NCI-H1417 (cell line): ENCODE measurements at places on chromosomes 12 and 14.

DNA sequence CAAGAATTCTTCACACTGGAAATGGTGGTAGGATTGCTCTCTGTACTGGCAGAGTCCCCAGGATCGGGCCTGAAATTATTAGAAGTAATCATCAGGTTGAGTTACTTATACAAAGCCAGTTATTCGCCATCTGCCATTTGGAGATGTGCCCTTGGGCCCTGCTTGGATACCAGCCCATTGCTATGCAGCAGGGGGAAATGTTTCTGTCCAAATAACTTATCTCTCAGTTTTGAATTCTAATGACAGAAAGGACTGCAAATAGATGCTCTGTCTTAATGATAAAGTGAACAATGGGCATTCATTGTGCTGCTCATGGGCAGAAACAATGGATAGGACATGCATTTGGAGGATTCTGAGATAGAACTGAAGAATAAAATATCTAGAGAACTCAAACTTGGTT is 139.1 kb upstream of the PELI2 start:
- DNase-seq: no peak

- DNase-seq: peak; percentile 51
These were observed 12.5 kb upstream of the AJUBA start for GRCh38 chr14:22994762-22995275.

DNA sequence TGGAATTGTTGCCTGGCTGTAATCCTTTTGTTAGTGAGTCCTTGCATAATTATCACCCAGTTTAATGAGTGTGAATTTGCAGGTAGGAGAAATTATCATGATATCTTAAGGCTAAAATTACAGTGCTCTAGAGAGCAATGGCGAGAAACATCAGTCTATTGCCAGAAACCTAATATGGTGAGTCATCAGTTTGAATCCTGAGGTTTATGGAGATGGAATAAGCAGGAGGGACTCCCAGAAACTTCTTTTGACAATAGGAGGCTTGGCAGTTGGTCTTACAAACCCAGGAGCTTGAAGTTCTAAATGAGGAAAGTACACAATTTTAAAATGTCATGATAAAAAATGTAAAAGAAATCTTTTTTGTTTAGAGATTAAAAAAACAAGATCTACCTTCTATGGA is 31.5 kb upstream of the CRADD start:
- DNase-seq: no peak

GRCh38 chr12:10783252-10783651 is 19.2 kb downstream of the TAS2R7 start:
- no peak for DNase-seq

DNA sequence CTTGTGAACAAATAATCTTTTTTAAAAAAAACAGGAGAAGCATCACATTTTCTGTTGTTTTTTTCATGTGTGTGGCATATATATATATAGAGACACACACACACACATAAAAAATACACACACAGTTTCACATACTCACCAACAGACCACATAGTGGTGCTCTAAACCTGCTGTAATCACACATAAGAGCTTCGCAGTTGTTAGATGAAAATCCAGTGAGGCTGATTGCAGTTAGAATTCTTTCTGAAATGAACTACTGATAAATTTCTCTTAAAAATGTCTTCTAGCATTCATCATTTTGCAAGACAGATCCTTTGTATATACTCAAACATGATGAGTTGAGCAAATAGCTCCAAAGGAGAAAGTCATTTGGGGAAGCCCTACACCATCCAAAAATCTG is 434.3 kb upstream of the STXBP6 start:
- peak; percentile 46 for DNase-seq

- DNase-seq: no peak
These were observed 44.2 kb upstream of the EMP1 start for GRCh38 chr12:13152281-13152680.

- no peak for DNase-seq
These were observed 42.6 kb upstream of the POC1B start for GRCh38 chr12:89568484-89568883.

GRCh38 chr12:81412940-81413339 is 335.1 kb downstream of the ACSS3 start:
- no peak for DNase-seq

- no peak for DNase-seq
These were observed 606.0 kb upstream of the TMEM132C start for GRCh38 chr12:127660961-127661360.

GRCh38 chr12:94841177-94841576 is 162.3 kb downstream of the NDUFA12 start:
- peak; percentile 20 for DNase-seq

- DNase-seq: peak; percentile 17
These were observed 637.8 kb downstream of the BCL11B start for GRCh38 chr14:98634043-98634820.

- DNase-seq: no peak
These were observed 90.8 kb downstream of the RPS6KA5 start for GRCh38 chr14:90969531-90970166.

- DNase-seq: no peak
These were observed 1.4 kb downstream of the LRP10 start for GRCh38 chr14:22872833-22873520.

DNA sequence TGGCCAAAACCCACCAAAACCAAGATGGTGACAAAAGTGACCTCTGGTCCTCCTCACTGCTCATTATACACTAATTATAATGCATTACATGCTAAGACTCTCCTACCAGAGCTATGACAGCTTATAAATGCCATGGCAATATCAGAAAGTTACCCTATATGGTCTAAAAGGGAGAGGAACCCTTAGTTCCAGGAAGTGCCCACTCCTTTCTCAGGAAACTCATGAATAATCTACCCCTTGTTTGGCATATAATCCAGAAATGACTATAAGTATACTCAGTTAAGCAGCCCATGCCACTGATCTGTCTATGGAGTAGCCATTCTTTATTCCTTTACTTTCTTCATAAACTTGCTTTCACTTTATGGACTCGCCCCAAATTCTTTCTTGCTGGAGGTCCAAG is 43.0 kb upstream of the FUT8 start:
- no peak for DNase-seq

DNA sequence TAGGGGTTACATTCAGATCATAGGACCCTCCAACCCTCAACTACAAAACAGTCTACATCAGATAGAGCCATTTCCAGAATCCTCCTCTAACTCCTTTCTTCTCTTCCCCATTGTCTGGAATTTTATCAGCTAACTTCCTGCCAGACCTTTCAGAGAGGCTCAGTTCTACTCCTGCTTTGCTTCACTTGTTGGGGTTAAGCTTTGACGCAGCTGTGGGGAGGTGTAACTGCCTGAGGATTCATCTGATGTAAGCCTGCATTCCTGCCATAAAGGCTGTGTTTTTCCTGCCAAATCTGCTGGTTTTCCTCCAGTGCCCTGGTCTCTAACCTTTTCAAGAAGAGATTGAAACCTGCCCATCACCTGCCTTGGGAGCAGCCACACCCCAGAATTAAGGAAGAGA is 16.9 kb downstream of the DHRS2 start:
- no peak for DNase-seq

GRCh38 chr12:99302874-99303273 is 344.7 kb upstream of the GARIN6 start:
- peak; percentile 20 for DNase-seq

DNA sequence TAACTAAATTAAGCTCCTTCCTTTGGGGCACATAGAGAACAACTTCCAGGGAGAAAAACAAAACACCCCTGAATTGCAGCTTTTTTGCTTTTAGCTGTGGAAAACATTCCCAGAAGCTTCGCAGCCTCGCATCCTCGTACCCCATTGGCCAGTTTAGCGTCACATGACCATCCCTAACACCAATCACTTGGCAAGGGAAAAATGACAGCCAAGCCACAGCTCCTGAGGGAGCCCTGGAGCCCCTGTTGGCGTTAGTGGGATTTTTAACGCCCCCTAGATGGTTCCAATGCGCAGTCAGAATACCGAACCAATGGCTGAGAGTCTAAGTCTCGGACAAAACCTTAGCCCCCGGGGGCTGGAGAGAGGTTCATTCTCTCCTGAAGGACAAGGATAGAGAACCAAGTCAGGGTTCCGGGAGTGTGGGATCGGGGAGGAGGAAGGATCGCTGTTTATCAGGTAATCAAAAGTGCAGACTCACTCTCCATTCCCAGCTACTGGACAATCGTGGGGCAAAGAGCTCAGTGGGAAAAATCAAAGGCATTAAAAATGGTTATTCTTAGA is 135.6 kb upstream of the HIF1A start:
- no peak for DNase-seq

DNA sequence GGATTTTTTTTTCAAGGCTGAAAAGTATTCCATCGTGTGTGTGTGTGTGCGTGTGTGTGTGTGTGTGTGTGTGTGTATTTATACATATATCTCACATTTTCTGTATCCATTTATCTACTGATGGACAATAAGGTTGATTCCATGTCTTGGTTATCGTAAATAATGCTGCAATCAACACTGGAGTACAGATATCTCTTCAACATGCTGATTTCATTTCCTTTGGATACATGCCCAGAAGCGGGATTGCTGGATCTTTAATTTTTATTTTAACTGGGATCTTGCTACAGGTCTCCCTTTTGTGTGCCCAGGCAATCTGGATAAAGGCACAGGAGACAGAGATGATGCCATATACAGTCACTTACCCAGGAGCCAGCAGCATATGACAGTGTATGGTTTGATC is 338.1 kb downstream of the SOX5 start:
- DNase-seq: no peak
